ENCODE measurements at places on chromosomes 11 and 22.
A peak's percentile ranks its signal among the peaks of the same experiment; 100 is the strongest.

DNA sequence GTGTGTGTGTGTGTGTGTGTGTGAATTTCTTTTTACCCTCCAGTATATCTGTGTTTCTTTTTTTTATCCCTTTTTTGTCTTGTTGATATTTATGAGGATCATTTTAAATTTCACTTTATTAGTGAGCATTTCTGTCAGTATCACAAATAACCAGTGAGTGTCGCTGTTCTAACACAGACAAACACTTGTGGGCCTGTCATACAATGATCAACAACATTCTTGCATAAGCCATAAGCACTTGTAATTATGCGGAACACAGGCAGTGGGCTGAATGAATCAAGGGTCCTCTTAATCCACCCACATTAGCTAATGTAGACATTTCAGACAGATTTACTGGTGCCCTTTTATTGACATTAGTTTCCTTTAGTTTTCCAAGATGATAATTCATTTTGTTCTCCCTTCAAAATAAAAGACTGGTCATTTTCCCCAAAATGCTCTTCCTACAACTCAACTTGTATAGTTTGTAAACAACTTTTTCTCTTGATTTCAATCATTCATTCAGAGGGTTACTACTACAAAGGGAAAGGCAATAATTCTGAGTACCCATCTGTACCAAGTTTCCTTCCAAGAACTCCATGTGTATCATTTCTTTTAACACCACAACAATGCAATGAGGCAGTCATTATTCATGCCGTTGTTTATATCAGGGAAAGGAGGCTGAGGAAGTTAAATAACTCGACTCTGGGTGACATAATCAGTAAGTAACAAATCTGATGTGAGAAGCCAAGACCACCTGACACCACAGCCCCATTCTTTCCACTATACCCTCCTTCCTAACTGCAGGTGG is 34.5 kb upstream of the ANO3 start:
- no peak for DNase-seq

DNA sequence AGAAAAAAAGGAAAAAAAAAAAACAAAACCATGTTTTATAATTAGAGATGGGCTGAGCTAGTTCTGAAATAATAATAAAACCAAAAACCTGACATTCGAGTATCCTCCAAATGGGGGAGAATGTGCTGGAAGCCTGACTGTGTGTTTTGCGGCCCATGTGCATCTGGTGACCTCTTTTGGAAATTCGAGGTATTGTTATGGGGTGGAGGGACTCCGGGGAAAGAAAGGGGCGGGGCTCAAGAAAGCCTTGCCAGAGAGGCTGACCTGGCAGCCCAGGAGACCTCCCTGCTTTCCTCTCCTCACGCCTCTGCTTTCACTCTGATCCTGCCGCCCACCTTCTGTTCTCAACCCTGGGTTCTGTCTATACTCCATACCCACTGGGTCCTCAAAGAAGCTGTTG is 72.9 kb downstream of the CTTN start:
- DNase-seq, result no peak

DNA sequence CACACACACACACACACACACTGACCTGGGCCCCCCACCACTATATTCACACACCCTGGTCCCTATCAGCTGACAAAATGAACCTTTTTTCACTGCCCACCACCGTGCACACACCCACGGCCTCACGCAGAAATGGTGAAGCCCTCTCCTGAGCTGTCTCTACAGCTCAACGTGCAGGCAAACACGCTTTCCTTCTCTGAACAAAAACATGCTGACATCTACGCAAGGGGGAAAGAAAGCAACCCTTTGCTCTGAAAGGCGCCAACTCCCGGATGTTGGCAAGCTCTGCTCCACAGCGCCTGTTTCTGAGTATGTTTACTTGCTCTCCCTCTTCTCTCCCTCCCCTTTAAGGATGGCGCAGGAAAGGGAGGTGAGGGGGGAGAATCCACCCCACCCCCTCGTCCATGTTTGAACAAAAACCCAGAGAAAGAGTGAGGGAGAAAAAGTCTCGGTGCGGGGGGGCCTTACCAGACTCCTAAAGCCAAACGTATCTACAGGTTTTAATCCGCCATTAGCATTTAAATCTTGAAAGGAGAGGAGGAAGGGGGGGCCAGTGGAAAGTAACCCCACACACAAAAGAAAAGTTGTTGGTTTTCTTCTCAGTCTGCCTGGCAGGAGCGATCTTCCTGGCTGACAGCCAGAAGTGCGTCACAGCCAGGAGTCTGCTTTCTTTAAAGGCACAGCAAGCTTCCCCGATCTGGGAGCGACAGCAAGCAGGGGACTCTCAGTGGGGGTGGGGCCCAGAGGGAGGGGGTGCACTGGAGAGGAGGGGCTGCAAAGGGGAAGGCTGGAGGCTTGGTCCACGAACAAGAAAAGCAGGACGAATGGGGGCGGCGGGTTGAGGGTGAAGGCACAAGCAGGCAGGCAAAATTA is 39.6 kb downstream of the NUMA1 start:
- peak; percentile 73 for DNase-seq

- DNase-seq, result no peak
Observed at GRCh38 chr11:116641561-116642045, 131.2 kb downstream of the BUD13 start.
